ENCODE measurements at places on chromosomes 7 and 10. TPM values are rescaled to one million over a fixed set of nuclear protein-coding genes. Genes with fewer than 3 reads are reported as not detected.

Gene TSPAN12
- total RNA-seq = 1.8 TPM

Gene FANK1
- 8.5 TPM for total RNA-seq

Gene KIF11
- total RNA-seq = 5.3 TPM

Gene EPO
- total RNA-seq = not detected

Gene TAS2R5
- 1.8 TPM for total RNA-seq

Gene FRMPD2
- total RNA-seq = 0.59 TPM

Gene MAGI2
- total RNA-seq = 24.8 TPM

Gene ENTPD1
- 10.6 TPM for total RNA-seq

Gene BNIP3
- total RNA-seq = 112 TPM

Gene CTBP2
- total RNA-seq = 65.1 TPM

Gene TRIM73
- 0.36 TPM for total RNA-seq

Gene FOXI2
- not detected for total RNA-seq

Gene GRM8
- total RNA-seq = not detected

Gene FFAR4
- total RNA-seq = not detected

Gene ANKRD22
- total RNA-seq = under 0.01 TPM

Gene PAPOLB
- total RNA-seq = under 0.01 TPM

- DNase-seq = no peak
Measured at GRCh38 chr7:157666530-157667040, 329.8 kb downstream of the DNAJB6 start.

- DNase-seq = no peak
Measured at GRCh38 chr10:106378251-106378650, 786.3 kb downstream of the SORCS1 start.

DNA sequence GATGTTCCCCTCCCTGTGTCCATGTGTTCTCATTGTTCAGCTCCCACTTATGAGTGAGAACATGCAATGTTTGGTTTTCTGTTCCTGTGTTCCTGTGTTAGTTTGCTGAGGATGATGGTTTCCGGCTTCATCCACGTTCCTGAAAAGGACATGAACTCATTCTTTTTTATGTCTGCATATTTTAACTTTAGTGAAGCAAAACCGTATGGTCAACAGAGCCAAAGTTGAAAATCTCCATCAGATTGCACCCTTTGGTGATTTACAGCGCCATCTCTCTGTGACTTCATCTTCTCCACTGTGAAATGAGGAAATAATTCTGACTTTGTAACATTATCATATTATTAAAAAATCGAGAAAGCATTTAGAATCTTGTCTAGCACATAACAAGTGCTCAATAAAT, 132.3 kb upstream of the PLXDC2 start:
- DNase-seq = no peak

DNA sequence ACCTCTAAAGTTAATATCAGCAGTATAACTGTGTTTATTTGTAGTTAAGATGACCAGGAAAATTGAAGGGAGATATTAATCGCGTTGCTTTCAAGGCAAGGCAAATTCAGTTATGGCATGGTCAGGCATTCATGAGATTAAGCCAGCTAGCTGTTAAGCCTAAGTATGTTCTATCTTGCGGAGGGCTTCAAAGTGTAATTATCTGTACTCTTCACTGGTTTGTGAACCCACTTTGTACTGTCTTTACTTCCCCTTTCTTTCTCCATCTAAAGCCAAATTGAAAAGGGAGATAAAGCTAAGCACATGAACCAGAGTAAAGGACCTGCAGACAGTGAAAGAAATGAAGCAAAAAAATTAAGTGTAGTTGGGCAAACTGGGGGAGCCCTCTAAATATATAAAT, 483.1 kb upstream of the NRP1 start:
- DNase-seq = no peak

- no peak for DNase-seq
Measured at GRCh38 chr10:26093229-26093628, 123.3 kb upstream of the GAD2 start.

- DNase-seq = no peak
Measured at GRCh38 chr10:131848296-131848695, 52.5 kb upstream of the PPP2R2D start.

DNA sequence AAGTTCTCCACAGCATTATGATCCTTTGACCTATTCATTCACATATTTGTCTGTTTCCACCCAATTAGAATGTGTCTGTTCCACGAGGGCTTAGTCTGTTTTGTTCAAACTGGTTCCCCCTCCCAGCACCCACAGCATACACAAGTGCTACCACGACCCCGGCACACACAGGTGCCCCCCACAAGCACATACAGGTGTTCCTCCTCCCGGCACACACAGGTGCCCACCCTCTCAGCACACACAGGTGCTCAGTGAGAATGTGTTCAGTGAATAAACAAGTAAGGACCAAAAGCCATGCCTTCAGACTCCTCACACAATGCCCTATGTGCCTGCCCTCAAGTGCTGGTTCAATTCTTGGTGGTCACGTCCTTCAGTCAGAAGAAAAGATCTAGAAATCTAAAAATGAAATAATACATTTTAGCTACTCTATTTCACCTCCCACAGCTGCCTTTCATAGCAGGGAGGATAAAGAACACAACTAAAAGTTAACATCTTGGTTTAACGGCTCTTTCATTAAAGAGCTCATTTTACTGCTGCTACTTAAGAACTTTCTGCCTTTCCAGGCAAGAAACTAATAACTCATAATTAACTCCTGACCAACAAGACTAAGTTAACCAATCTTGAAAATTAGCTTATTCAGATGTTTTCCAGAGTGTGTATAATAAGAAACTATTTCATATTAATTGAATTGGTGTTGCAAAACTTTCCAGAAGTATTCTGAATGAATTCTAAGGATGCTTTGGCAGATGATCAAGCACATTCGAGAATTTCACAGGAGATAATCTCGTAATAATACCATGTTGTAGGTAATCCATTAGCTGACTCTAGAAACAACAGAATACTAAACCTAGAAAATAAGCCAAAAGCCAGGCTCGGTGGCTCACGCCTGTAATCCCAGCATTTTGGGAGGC, 2.3 kb downstream of the DNMBP start:
- peak; percentile 66 for DNase-seq

DNA sequence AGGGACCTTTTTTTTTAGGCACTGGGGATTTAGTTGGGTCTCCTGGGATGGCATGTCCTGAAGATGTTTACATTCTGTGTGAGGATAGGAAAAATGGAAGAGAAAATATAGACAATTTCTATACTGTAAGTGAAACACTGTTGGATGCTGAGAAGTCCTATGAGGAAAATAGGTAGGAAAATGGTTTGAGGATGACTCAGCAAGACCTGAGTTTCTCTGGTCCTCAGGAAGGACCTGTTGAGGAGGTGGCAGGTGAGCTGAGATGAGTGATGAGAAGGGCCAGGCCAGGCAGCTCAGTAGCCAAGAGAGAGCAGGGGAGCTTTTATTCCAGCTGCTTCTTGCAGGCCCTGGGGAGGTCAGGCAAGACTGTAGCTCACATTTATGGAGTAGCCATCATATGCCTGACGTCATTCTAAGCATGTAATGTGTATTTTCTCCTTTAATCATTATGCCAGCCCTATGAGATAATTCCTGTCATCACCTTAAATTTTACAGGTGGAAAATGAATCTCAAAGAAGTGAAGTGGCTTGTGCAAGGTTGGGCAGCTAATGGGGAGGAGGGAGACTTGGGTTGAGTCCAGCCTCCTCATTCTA, 19.1 kb upstream of the LRRC18 start:
- peak; percentile 50 for DNase-seq

DNA sequence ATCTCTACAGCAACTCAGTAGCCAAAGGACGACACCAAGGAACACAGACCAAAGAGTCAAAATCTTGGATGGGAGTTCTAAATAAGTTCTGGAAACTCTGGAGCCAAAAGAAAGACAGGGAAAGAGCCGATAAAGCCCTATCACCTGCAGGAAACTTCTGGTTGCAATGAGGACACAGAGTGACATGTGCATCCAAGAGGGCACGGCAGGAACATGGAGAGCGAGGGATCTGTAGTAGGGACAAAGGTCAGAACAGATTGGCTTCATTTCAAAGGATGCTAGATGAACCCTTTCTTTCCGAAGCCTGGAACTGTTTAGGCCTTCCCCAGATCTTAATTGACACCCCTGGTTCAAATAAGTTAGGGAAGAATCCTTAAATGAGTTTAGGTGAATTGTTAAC, 39.5 kb downstream of the CACNA2D1 start:
- no peak for DNase-seq

DNA sequence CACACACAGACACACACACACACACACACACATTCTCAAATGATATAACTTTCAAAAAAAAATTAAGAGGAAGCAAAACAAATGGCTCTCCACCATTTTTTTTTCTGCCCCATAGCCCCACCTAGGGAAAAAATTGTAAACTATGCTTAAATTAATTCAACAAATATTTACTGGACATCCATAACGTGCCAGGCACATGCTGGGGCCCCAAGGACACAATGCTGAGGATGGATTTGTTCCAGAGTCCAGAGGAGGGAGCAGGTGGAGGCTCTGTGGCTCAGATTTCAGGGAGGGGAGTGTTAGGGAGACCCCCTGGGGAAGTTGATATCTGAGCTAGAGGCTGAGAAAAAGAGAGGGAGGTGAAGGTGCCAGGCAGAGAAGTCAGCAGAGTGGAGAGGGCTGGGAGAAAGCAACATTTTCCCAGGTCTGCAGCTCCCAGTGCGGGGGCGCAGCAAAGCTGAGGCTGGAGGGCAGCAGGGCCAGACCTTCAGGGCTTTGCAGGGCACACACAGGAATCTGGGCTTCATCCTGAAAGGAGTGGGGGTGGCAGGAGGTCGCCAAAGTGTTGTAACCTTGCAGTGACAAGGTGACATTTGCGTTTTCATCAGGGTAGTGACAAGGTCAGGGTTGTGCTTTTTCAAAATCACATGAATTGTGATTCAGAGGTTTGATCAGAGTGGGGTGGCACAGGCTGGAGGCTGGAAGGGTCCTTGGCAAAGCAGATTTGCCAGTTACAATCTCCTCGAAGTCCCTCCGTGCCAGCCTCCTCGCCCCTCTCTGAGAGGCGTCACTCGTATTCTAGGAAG, 261.6 kb downstream of the WDR11 start:
- no peak for DNase-seq

- DNase-seq = peak; percentile 54
Measured at GRCh38 chr7:6175645-6176044, 96.8 kb downstream of the CYTH3 start.

DNA sequence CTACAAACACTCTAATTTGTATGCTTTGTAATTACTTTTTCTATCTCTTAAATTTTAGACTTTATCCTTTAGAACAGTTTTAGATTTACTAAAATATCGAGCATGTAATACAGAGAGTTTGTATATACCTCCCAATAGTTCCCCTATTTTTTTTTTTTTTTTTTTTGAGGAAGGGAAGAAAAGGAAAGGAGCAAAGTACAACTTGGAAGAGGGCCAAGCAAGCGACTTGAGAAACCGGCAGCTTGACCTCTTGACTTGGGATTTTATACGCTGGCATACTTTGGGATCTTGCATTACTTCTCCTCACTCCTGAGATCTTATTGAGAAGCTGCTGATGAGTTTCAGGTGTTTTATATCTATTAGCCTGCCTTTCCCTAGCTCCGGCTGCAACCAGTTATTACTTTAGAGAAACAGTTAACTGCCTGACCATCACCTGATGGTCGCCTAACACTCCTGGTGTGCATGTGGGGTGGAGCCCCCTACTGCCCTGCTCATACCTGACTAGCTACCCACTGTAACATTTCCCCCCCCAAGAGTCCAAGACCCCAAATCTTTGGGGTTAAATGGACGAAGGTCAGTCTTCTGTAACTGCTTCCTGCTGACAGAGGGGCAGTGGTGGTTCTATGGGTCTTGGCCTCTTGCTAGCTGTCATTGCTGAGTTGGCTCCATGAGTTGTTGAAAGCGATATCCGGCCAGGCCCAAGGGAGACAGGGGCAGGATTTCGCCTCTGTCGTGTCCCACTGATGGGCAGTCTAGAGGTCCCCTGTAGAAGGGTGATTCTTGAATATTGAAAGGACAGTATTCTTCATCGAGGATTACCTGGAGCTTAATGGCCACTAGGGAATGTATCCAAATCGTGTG, 28.5 kb downstream of the MKLN1 start:
- no peak for DNase-seq

DNA sequence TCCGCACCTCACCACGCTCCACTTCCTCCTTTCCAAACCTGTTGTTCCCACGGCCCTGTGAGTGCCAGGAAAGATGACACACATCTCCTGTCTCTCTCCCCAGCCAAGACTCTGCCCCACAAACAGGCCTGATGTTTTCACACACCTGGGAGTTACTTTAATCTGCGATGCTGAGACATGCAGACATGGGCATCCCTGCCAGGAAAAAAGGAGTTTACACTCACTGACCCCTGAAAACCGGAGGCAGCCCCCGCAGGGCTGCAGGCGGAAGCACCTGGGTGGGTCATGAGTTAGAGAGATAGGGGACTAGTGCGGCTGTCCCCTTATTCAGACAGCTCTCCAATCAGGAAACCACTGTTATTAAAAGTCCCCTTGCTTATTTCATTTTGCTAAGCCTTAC, 106.4 kb upstream of the CARD11 start:
- DNase-seq = no peak

DNA sequence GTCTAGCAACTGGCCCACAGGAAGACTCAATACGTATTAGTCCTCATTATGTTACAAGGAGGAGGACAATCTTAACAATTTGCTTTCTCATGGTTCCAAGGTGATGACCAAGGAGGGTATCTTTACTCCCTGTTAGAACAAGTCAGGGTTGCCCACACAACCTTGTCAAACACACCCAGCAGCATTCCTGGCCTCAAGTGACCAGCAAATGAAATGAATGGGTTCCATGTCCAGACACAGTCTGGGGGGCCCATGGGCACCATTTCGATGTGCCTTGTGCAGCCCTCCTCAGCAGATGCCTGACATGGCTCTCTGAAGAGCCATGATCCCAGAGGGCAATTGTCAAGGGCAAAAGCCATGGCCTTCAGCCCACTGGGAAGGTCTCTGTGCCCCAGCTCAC, 40.8 kb downstream of the ANXA8 start:
- DNase-seq = no peak

DNA sequence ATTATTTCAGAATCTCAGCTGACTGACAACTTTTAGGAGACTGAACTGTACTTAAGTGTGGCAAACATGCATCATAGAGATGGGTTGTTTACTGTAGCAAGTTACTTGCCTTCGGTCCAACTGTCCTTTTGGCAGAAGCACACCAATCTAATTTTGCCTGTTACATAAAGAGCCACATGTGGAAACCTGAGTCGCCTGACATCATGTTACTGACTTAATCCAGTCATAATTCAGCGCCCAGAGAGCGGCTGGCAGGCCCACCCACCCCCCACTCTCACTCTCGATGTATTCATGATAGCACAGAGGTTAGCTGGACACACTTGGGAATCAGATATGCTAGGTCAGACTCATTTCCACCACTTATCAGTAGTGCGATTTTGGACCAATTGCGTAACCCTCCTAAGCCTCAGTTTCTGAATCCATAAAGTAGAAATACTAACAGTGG, 57.3 kb upstream of the CAPZA2 start:
- no peak for DNase-seq

- no peak for DNase-seq
Measured at GRCh38 chr10:4883079-4883739, 57.2 kb downstream of the AKR1E2 start.

GRCh38 chr7:137169282-137169698, 174.2 kb downstream of the PTN start:
- no peak for DNase-seq
